ENCODE measurements at places on chromosomes 7 and 10. TPM values are rescaled to one million over a fixed set of nuclear protein-coding genes. Genes with fewer than 3 reads are reported as not detected.

TAC1 gene
- not detected for total RNA-seq

HKDC1 gene
- 0.43 TPM for total RNA-seq

GUSB gene
- 13.0 TPM for total RNA-seq

ASL gene
- total RNA-seq = 33.5 TPM

TMEM139 gene
- not detected for total RNA-seq

DNAH11 gene
- under 0.01 TPM for total RNA-seq

RNF148 gene
- 0.64 TPM for total RNA-seq

BLNK gene
- total RNA-seq = not detected

RAB18 gene
- total RNA-seq = 61.7 TPM

CRTAC1 gene
- total RNA-seq = not detected

CCDC3 gene
- 0.43 TPM for total RNA-seq

SLC18A2 gene
- total RNA-seq = under 0.01 TPM

LGI1 gene
- not detected for total RNA-seq

UPK3B gene
- total RNA-seq = not detected

RAMP3 gene
- total RNA-seq = not detected

HHEX gene
- 1.3 TPM for total RNA-seq

HELLS gene
- total RNA-seq = 39.7 TPM

UCMA gene
- not detected for total RNA-seq

HOXA3 gene
- total RNA-seq = 11.7 TPM

TMEM130 gene
- 1.3 TPM for total RNA-seq

RAB19 gene
- not detected for total RNA-seq

AKR1C2 gene
- 1.6 TPM for total RNA-seq

HECW1 gene
- total RNA-seq = 1.7 TPM

CCDC172 gene
- total RNA-seq = not detected

CALHM1 gene
- not detected for total RNA-seq

MSS51 gene
- 1.3 TPM for total RNA-seq

ADCYAP1R1 gene
- total RNA-seq = not detected

SPACDR gene
- not detected for total RNA-seq

AKR1C8 gene
- total RNA-seq = not detected

CALHM3 gene
- total RNA-seq = under 0.01 TPM

CYP3A4 gene
- not detected for total RNA-seq

CACNA2D1 gene
- 63.8 TPM for total RNA-seq

STEAP1B gene
- total RNA-seq = 7.4 TPM

TMEM140 gene
- 5.2 TPM for total RNA-seq

FAM20C gene
- 33.2 TPM for total RNA-seq

CASP7 gene
- total RNA-seq = 35.4 TPM

CYREN gene
- total RNA-seq = 34.1 TPM

OR2AE1 gene
- not detected for total RNA-seq

CXCL12 gene
- 69.9 TPM for total RNA-seq

VAX1 gene
- not detected for total RNA-seq

ASB10 gene
- total RNA-seq = not detected

AGR2 gene
- not detected for total RNA-seq

PDE6C gene
- total RNA-seq = not detected

HYAL4 gene
- total RNA-seq = 0.64 TPM

HOXA1 gene
- total RNA-seq = 0.32 TPM

TMEM213 gene
- not detected for total RNA-seq

ANKRD61 gene
- not detected for total RNA-seq

BMPER gene
- total RNA-seq = 5.8 TPM

HOXA7 gene
- 2.2 TPM for total RNA-seq

CYCS gene
- total RNA-seq = 29.6 TPM

ZNF488 gene
- total RNA-seq = not detected
